ENCODE measurements at places on chromosomes 1 and 21. TPM values are rescaled to one million over a fixed set of nuclear protein-coding genes. Genes with fewer than 3 reads are reported as not detected.

- DNase-seq, result no peak
Observed at GRCh38 chr1:32774950-32775634, 42.1 kb downstream of the YARS1 start.

- DNase-seq, result no peak
Observed at GRCh38 chr1:220336391-220337031, 64.3 kb upstream of the RAB3GAP2 start.

DNA sequence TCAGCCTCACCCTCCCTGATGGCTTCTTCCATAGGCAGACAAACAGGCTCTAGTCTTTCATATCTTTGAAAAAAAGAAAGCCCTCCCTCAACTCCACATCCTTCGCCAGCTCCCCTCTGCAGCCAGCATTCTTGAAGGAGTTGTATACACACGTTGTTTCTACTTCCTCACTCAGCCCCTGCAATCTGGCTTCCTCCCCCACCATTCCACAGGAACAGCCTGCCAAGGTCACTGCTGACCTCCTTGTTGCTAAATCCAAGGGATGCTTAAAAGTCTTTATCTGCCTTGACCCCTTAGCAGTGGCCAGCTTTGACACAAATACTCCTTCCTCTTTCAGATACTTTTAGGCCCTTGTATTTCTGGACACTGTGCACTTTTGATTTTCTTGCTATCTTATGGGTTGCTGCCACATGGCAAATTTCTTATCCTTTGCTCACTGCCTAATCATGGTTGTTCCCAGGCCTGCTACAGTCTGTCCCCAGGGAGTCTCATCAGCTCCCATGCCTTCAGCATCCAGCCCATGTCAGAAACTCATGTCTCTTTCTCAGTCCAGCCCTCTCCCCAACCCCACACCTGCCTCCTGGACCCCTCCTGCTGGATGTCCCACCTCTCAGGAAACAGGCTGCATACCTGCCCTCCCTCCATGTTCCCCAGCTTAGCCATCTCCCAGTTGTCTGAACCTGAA, 8.3 kb downstream of the FAM229A start:
- no peak for DNase-seq

TRIM67 gene
- total RNA-seq, result not detected

C1orf185 gene
- total RNA-seq, result not detected
